ENCODE measurements at places on chromosomes 5 and 9.

- DNase-seq = no peak
These were observed 21.8 kb upstream of the ZNF618 start for GRCh38 chr9:113854310-113854709.

GRCh38 chr9:2317591-2317990, 302.4 kb downstream of the SMARCA2 start:
- no peak for DNase-seq

DNA sequence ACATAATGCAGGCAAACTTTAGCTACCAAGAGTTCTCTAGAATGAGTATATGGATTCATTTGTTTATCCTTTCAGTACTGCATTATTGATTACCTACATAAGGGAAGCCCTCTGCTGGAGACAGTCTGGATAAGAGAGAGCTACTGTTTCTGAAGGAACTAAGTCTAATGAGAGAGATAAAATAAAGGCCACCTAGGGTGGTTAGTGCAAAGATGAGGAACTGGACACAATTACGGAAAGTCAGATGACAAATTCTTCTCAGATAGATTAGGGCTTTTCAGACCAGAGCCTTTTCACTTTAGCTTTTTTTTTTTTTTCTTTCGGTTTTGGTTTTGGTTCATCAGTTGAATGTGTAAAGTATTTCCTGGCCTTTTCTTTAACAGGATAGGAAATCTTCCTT, 31.3 kb downstream of the ISOC1 start:
- no peak for DNase-seq

DNA sequence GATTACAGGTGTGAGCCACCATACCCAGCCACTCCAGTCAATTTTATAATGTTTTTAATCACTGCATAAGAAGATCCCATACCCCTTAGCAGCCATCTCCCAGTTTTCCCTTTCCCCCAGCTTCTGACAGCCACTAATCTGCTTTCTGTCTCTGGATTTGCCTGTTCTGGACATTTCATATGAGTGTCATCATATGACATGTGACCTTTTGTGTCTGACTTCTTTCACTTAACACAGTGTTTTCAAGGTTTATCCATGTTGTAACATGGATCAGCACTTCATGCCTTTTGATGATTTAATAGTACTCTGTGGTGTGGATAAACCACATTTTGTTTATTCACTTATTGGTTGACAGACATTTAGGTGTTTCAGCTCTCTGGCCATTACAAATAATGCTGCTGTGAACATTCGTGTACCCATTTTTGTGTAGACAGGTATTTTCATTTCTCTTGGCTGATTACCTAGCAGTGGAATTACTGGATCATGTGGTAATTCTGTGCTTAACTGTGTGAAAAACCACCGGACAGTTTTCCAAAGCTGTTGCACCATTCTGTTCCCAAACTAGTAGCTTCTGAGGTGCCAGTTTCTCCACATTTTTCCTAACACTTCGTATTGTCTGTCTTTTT, 8.6 kb downstream of the SUSD3 start:
- DNase-seq = no peak

- no peak for DNase-seq
These were observed 8.6 kb downstream of the FSTL4 start for GRCh38 chr5:133603711-133604110.

GRCh38 chr9:95462249-95463147, 54.3 kb downstream of the PTCH1 start:
- DNase-seq = peak; percentile 95

- no peak for DNase-seq
These were observed 19.2 kb downstream of the DOCK2 start for GRCh38 chr5:169656125-169656901.

GRCh38 chr5:178324481-178325310, 92.1 kb upstream of the PHYKPL start:
- DNase-seq = no peak

DNA sequence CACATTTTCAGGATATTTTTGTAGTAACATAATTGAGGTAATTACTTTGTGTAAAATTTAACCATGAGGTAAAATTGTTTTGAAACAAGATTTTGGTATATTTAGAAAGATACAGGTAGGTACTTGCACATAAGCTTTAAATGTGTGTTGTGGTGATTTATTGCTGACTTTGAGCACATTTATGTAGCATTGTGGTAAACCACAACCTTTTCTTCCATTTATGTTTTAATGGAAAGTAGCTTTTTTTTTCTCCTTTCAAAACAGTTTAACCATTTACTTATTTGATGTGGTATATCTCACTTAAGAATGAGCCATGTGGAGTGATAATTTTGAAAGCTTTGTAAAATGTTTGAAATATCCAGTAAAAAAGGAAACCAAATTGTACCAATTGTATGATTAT, 35.6 kb downstream of the FCHO2 start:
- DNase-seq = no peak

DNA sequence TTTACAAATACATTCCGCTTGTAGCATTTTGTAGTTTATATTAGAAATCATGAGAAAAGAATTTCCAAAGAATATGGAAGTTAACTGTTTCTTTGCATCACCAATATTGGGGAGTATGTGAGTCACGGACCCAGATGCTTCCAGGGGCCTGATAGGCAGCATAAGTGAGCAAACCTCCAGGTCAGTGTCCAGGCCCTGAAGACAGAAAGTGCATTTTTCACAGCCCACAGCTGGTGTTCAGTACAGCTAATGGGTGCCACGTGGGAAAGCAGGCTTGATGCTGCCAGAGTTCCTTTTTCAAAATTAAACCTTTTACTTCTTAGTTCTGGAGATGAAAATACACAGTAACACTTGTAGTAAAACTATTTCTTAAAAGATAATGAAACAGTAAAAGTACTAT, 454.4 kb upstream of the ACTBL2 start:
- peak; percentile 55 for DNase-seq

DNA sequence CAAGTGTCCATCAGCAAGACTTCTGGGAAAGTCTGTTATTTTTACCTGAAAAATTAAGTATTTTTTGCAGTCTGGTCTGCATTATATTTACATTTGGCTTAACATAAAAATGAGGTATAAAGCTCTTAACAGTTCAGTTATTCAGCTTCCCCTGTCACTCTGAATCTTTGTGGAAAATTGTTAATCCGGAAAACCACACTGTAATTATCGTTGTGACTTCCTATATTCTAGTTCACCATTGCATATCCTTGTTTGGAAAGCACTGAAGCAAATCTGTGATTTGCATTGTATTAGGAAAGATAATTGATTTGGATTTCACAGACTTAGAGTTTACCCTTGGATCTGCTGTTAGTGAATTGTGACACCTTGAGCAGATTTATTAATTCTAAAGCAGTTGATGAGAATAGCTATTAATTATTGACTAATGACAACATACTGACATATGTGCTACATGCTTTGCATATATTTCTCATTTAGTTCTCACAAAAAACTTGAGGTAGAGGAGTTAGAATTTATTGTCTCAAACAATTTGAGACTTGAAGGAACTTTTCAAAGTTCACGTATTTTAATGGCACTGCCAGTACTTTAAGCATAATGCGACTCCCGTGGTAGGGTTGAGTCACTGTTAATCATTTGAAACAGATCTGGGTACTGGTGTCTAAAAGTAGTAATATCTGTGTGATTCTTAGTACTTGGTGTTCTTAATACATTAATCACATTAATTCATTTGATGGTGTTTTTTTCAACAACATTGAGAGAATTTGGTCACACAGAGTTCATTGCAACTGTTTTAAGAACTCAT, 71.8 kb upstream of the LRRC70 start:
- DNase-seq = no peak

GRCh38 chr9:90420768-90421513, 221.7 kb downstream of the DIRAS2 start:
- DNase-seq = no peak

- peak; percentile 90 for DNase-seq
These were observed 28.5 kb downstream of the DPYSL3 start for GRCh38 chr5:147481376-147481775.

- no peak for DNase-seq
These were observed 176.1 kb downstream of the PAM start for GRCh38 chr5:102931085-102931725.

GRCh38 chr9:16601991-16602390, 268.5 kb downstream of the BNC2 start:
- no peak for DNase-seq

DNA sequence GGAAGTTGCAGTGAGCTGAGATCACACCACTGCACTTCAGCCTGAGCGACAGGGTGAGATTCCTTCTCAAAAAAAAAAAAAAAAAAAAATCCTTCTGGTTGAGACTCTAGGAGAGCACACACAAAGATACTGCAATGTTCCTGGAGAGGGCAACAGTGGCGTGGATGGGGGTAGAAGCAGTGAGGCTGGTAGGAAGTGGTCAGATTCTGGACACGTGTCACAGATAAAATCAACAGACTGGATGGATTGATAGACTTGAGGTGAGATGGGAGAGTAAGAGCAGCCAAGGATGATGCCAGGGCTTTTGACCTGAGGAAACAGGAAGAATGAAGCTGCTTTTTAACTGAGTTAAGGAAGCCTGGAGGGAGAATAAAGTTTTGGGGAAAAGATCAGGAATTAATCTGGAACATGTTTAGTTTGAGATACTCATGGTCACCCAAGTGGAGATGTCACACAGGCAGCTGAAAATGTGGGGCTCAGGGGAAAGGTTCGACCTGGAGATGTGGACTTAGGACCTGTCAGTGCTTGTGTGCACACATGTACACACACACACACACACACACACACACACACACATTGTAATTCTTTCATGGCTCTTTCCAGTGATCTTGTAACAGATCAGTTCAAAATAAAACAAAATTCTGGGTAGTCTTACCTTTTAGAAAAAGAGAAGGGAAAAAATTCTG, 88.1 kb downstream of the FANCC start:
- DNase-seq = no peak

DNA sequence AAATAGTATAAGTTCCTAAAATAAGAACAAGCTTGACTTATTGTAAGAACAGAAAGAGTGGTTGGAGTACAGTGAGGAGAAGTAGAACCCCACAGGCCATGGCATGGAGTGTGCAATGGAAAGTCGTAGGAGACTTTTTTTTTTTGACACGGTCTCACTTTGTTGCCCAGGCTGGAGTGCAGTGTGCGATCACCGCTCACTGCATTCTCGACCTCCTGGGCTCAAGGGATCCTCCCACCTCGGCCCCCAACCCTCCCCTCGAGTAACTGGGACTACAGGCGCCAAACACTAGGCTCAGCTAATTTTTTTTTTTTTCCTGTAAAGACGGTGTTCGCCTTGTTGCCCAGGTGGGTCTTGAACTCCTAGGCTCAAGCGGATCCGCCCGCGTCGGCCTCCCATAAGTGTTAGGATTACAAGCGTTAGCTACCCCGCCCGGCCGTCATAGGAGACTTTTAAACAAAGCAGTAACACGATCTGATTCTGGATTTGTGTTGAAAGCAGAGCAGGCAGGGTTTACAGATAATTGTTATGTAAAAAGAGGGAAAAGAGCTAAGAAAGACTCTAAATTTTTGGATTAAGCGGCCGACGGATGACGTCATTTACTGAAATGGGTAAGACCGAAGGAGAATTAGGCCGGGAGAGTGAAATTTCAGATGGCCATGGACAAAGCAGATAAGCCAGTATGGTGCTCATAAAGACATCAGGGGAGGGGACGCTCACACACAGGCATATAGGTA, 752 bp downstream of the TSTD2 start:
- peak; percentile 78 for DNase-seq

GRCh38 chr9:120982836-120983235, 56.2 kb upstream of the TRAF1 start:
- DNase-seq = no peak

DNA sequence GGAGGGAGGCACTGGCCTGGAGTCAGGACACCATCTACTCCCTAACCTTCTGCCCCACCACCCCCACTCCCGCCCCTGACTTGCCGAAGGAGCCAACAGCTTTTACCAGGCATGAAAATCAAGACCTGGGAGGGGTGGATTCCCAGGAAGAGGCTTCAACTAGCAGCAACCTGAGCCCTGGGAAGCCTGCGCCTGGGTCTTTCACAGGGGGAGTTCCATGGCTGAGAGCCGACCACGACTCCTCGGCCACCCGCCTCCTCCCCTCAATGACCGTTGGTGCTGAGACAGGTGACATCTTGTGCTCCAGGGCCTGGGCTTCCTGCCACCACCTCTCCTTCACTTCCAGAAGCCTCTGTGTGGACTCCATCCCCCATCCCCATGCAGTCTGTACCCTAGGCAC, 37.1 kb downstream of the BARX1 start:
- DNase-seq = no peak

Measured in fibroblast of skin of abdomen (primary cell).